Stimulated activated CD8-positive, alpha-beta memory T cell treated with anti-CD3 and anti-CD28 coated beads, Interleukin-4, amount 100 ng/mL, for 4 hours (primary cell): ENCODE measurements at places on chromosomes 2 and 18.

- DNase-seq: no peak
Measured at GRCh38 chr2:70367722-70368323, 66.0 kb upstream of the FAM136A start.

GRCh38 chr2:55871637-55872036, 51.9 kb downstream of the EFEMP1 start:
- DNase-seq: no peak

DNA sequence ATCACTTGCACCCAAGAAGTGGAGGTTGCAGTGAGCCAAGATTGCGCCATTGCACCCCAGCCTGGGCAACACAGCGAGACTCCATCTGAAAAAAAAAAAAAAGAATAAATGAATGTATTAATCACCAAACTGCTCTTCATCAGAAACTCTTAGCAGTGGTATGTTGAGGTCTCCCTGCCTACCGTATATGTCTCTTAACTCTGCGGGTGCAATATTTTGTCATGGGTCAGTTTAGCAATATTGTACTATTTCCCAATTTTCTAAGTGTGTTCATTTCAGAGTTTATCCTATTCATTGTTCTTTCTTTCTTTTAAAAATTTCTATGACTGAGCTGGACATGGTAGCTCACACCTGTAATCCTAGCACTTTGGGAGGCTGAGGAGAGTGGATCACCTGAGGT, 37.9 kb upstream of the MAP4K3 start:
- DNase-seq: no peak

DNA sequence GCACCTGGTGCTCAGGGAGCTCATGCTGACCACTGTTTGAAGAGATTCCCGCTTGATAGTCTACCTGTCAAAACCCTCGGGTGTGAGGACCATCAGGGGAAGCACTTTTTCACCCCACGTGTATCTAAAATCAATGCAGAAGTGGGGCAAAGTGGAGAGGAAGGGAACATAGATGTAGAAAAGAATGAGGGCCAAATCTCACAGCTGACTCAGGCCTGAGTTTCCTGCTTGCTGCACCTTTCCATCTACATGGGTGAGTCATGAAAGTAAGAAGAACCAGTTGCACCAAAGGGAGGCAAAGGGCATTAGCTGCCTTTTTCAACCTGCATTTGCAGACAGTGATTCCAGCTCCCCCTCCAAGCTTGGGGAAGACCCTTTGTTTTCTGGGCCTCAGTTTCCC, 100.2 kb upstream of the MYCN start:
- no peak for DNase-seq

DNA sequence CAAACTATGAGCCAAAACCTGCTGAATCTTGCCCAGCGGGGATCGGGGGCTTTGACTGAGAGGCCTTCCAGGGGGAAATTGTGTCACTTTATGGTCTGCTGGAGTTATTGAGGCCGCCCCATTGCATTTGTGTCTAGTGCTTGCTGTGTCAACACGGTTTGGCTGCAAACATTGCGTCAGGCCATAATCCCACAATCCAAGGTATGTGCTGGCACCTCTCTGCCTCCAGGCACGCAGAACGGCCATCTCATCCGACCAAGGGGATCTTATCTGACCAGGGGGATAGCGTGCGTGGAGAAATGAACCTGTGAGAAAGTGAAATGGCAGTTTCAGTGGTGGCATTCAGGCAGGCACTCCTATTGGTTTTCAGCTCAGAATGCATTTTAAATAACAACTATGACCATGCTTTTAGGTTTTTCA, 18.1 kb upstream of the LYPD6B start:
- DNase-seq: no peak

- DNase-seq: no peak
Measured at GRCh38 chr2:128180031-128180430, 89.0 kb downstream of the UGGT1 start.

- DNase-seq: no peak
Measured at GRCh38 chr2:229825476-229825875, 96.3 kb downstream of the TRIP12 start.

- DNase-seq: no peak
Measured at GRCh38 chr18:2376707-2377106, 194.6 kb downstream of the METTL4 start.

- DNase-seq: no peak
Measured at GRCh38 chr2:45709137-45709536, 57.7 kb downstream of the PRKCE start.

DNA sequence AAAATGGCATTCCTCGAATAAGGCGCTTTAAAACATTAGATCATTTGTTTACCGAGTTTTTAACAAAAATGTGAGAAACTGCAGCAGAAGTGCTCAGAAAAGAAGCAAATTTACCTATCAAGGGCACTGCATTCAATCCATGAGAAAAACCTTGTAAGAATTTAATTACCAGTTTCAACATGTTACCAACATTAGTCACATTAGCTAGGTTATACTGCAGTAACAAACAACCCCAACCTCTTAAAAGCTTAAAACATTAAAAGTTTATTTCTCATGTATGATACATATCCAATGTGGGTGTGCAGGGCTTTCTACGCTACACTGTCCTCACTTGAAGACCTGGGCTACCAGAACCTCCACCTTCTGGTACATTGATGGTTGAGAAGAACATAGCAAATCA, 68.1 kb upstream of the CCBE1 start:
- no peak for DNase-seq

GRCh38 chr2:3613524-3613905, 18.6 kb downstream of the COLEC11 start:
- no peak for DNase-seq

- no peak for DNase-seq
Measured at GRCh38 chr2:187364696-187365095, 83.4 kb downstream of the CALCRL start.

DNA sequence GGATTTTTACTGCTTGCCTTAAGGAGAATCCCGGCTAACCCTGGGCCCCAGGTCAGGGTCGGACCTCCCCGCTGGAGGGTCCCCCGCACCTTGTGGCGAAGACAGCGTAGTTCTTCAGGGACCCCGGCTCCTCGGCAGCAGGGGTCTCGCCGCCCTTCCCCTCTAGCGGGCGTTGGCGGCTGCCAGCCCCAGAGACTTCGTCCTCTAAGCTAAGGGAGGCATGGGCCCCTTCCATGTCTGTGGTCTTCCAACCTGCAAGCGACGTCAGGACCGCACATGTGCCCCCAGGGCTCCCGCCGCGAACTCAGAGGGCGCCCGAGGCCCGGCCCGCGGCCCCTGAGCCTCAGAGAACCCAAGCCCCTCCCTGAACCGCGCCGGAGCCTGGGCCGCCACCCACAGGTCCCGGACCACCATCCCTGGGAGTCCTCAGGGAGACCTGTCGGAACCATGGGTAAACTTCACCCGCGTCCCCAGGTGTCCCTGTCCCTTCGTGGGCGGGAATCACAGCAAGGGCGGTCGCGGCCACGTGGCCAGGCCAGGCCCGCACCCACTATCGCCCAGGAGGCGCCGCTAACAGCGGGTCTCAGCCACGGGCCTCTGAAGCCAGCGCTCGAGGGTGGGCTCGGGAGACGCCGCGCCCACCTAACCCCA, 562 bp downstream of the ANKMY1 start:
- DNase-seq: no peak

GRCh38 chr2:8494151-8494550, 187.7 kb upstream of the ID2 start:
- DNase-seq: no peak

- no peak for DNase-seq
Measured at GRCh38 chr2:226464380-226464779, 335.2 kb downstream of the IRS1 start.

DNA sequence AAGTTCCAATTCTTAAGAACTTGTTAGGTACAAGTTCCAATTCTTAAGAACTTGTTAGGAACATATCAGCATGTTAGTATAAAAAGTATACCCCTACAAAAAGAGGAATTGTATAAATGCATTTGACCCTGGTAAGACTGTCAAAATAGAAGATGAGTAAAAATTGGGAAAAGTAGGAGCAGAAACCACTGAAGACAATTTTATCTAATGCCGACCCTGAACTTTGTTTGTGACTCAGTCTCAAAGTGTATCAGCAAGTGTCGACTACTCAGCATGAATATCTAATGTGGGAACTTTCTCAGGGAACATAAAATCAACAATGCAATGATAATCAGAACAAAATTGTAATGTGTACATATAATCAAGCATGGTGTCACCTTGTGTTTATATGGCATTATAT, 583 bp upstream of the CD226 start:
- no peak for DNase-seq

- no peak for DNase-seq
Measured at GRCh38 chr2:236693531-236693930, 123.9 kb downstream of the ACKR3 start.

DNA sequence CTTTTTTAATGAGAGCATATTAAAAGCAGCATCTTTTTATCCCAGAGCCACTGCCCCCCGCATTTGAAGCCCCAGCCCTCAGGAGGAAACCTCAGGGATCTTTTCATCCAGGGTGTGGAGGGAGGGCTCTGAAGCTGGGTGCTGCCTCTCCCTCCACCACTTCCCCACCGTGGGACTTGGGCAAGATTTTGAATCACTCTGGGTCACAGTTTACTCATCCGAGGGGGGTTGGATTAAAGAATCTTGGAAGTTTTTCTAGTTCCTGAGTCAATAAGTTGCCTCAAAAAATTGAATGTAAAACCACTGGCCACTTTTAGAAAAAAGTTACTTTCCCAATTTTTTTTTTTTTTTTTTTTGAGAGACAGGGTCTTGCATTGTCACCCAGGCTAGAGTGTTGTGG, 62.0 kb upstream of the ANKRD44 start:
- no peak for DNase-seq

GRCh38 chr2:40192864-40193669, 258.8 kb downstream of the SLC8A1 start:
- DNase-seq: no peak

GRCh38 chr2:190864375-190864774, 16.2 kb upstream of the GLS start:
- DNase-seq: no peak

DNA sequence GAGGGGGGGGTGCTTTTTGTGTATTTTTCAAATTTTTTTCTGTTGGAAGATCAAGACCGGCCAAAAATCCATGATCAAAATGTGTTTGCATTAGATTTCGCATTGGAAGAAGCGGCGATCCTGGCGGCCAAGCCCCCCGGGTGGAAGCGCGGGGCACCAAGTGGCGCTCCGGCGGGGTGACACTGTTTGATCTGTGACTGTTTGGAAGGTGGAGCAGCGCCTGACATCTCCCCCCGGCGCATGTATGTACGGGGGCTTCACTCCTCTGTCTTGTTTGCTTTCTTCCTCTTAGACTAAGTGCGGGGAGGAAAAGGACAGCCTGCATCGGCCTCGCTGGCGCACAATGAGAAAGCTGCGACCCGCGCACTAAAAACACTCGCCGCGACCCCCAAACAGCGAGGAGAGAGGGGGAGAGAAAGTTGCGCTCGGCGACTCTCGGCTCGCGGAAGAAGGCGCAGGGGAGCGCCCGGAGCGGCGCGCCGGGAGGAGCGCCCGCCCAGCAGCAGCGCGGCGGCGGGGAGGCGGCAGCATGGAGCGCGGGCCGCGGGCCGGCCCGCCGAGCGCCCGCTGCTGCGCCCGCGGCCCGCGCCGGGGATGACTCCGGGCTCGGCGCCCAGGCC, 515 bp downstream of the TSHZ1 start:
- no peak for DNase-seq

DNA sequence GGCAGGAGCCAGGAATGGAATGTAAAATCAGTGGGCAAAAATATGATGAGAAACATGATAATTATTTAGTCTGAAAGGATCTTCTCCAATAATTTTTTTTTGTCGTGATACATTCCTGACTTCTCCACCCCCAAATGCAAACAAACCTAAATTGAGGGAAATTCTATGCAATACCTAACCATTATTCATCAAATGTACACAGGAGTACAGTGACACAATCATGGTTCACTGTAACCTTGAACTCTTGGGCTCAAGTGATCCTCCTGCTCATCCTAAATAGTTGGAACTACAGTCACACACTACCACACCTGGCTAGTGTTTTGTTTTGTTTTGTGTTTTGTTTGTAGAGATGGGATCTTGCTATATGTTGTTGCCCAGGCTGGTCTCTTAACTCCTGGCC, 46.5 kb downstream of the RAB10 start:
- DNase-seq: no peak

- no peak for DNase-seq
Measured at GRCh38 chr2:234528410-234529148, 31.7 kb upstream of the ARL4C start.

- DNase-seq: no peak
Measured at GRCh38 chr2:235765181-235765820, 271.5 kb downstream of the AGAP1 start.

- DNase-seq: no peak
Measured at GRCh38 chr18:49064421-49064820, 113.7 kb upstream of the SMAD7 start.

- no peak for DNase-seq
Measured at GRCh38 chr2:236168110-236169080, at the start of gene GBX2. Gene GBX2 (minus strand): TSS chr2:236168386. CDS start chr2:236167971, 415 bp downstream.

GRCh38 chr2:226066391-226066790, 666.9 kb downstream of the NYAP2 start:
- DNase-seq: no peak

DNA sequence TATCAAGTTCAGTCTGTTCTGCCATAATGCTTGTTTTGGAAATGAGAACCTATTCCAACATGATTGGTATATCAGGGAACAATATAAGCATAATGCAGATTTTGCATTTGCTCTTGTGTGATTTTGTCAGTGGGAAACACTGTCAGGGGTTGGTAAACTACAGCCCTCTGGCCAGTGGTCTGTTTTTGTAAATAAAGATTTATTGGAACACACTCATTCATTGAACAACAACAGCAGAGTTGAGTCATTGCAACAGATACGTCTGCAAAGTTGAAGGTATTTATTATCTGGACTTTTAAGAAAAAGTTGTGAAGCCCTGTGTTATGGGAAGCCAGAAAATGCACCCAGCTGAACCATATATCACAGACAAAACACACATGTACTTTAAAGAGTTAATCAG, 83.1 kb downstream of the MCFD2 start:
- no peak for DNase-seq

DNA sequence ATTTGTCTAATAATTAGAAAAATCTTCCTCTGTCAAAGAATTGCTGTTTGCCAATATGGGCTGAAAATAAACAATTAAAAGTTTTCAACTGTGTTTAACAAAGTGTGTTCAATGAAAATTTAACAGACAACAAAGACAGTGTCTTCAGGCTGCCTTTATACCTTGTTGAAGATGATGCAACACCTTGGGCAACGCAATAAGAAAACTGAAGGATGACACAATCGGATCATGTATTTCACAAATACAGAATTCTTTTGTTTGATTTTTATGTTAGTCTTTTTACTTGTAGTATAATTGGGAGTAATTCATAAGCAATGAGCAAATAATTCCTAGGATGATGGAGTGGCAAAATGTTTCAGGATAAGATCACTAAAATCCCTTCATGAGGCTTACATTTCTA, 27.8 kb downstream of the CHN1 start:
- DNase-seq: no peak
